ENCODE measurements at places on chromosomes 2 and 18.

- DNase-seq: no peak
Measured at GRCh38 chr2:238694136-238694755, 153.6 kb upstream of the TWIST2 start.

DNA sequence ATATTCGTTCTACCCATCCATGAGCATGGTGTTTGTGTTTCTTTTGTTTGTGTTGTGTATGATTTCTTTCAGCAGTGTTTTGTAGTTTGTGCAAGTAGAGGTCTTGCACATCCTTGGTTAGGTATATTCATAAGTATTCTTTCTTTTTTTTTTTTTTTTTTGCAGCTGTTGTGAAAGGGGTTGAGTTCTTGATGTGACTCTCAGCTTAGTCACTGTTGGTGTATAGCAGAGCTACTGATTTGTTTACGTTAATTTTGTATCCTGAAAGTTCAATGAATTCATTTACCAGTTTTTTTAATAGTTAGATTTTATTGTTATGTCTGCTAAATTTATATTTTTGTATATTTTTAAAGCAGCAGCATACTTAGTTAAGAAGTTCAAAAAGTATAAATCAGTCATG, 834.4 kb upstream of the NRXN1 start:
- no peak for DNase-seq

- DNase-seq: no peak
Measured at GRCh38 chr2:104434318-104434792, 419.6 kb upstream of the POU3F3 start.

DNA sequence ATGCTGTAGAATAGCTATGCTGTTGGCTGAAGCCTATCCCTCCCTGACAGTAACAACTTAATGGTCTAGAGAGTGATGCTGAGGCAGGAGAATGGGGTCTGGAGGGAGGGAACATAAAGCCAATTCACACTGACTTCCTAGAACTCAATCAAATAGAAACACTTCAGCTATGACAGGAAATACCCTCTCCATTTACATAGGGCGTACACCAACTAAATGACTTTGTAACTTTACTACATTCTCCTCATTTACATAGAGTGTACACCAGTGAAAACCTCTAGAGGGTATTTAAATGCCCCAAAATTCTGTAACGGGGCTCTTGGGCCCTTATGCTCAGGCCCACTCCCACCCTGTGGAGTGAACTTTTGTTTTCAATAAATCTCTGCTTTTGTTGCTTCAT, 41.5 kb downstream of the YPEL5 start:
- DNase-seq: no peak

DNA sequence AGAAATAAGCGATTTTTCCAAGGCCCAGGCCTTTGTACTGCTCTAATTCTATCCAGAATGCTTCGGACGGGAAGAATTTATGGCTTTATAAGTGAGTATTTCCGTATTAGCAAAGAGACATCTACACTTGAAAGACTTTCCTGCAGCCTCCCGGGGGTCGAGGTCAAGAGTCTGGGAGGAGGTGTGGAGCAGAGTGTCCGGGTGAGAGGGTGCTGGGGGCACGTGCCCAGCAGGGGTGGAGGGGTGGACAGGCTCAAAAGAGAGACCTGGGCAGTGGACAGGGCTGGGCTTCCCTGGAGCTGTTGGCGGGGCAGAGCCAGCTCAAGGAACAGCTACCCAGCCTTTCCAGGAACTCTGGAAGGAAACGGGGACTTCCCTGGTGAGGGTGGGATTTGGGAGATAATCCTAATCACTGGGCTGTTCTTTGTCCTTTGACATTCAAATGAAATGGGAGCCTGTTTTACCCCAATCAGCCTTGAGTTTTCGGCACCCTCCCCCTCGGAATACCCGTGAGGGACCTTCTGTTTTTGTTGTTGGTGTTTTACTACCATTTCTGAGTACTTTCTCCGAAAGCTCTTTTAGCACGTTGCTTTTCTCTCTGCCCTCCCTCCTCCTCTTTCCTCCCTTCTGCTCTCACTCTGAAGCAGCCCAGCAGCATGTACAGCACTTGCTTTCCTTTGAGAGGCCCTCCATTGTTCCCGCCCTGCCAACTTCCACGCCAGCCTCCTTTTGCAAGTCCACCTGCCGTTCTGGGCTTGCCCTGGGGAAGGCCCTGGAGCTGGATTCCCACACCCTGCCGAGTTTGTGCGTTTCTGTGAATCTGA, 164.7 kb downstream of the AGAP1 start:
- no peak for DNase-seq

DNA sequence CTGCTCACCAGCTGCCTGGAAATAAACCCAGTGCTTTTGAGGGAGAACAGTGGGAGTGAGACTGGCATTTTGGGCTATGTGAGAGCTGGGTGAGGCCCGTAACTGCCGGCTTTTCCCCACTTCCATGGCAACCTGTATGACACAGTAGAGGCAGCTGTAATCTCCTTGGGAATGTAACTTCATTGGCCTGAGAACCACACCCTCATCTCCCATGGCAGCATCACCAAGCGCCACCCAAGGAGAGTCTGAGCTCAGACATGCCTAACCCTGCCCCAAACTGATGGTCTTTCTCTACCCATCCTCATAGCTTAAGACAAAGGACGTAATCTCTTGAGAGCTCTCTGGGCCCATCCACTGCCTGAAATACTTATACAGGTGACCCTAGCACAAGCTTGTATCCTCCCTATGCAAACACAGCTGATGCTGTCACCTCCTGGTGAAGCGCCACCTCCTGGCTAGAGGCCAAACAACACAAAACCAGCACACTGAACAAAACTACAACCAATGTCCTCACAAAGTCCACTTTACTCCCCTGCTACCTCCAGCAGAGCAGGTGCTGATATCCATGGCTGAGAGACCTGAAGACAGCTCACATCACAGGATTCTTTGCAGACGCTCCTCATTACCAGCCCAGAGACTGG, 763.4 kb upstream of the NRXN1 start:
- no peak for DNase-seq

- DNase-seq: no peak
Measured at GRCh38 chr2:47072728-47073191, 82.3 kb downstream of the STPG4 start.

GRCh38 chr2:8090748-8091700, 590.8 kb upstream of the ID2 start:
- DNase-seq: no peak

All from stimulated activated CD4-positive, alpha-beta T cell treated with anti-CD3 and anti-CD28 coated beads, Interleukin-1b, Interleukin-23, amount 100 ng/mL, for 4 hours (primary cell).